ENCODE measurements at places on chromosomes 6 and 20. TPM values are rescaled to one million over a fixed set of nuclear protein-coding genes. Genes with fewer than 3 reads are reported as not detected.

Gene PTCHD4
- 4.0 TPM for polyA plus RNA-seq

Gene SIRPG
- polyA plus RNA-seq, result not detected

Gene DEFB115
- polyA plus RNA-seq, result not detected

Gene PTPN1
- polyA plus RNA-seq, result 23.6 TPM

Gene EPPIN
- polyA plus RNA-seq, result not detected

Gene RNF182
- polyA plus RNA-seq, result 8.0 TPM

Gene PABPC1L
- 251 TPM for polyA plus RNA-seq

Gene SRSF12
- 1.1 TPM for polyA plus RNA-seq

Gene RAET1E
- polyA plus RNA-seq, result 0.15 TPM

DNA sequence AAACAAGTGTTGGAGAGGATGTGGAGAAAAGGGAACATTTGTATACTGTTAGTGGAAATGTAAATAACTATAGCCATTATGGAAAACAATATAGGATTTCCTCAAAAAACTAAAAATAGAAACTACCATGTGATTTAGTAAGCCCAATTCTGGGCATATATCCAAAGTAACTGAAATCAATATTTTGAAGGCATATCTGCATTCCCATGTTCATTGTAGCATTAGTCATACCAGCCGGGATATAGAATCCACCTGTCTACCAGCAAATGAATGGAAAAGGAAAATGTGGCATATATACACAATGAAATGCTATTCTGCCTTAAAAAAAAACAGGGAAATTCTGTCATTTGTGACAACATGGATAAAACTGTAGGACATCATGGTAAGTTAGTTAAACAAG, 15.3 kb upstream of the C6orf58 start:
- DNase-seq, result no peak

DNA sequence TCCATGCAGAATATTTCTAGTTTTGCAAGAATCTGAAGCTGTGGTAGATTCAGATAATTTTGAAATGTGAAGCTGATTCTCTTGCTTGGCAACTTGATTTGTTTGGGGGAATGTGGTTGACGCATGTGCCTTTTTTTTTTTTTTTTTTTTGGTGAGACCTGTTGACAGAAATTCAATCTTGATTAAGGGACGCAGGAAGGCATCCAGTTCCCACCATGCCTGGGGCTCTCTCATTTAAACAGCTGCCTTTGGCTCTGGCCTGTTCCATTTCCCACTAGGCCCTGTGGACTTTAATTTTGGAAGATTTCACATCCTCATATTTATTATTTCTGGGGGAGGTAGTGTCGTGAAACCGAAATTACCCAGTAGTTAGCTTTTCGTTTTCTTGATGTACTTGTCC, 8.6 kb downstream of the TPX2 start:
- DNase-seq, result peak; percentile 49

DNA sequence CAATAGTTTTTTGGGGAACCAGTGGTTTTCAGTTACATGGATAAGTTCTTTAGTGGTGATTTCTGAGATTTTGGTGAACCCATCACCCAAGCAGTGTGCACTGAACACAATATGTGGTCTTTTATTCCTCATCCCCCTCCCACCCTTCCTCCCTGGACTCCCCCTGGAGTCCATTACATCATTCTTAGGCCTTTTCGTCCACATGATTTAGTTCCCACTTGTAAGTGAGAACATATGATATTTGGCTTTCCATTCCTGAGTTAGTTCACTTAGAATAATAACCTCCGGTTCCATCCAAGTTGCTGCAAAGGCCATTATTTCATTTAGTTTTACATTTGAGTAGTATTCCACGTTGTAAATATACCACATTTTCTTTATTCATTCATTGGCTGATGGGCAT, 28.3 kb downstream of the RPP40 start:
- no peak for DNase-seq

DNA sequence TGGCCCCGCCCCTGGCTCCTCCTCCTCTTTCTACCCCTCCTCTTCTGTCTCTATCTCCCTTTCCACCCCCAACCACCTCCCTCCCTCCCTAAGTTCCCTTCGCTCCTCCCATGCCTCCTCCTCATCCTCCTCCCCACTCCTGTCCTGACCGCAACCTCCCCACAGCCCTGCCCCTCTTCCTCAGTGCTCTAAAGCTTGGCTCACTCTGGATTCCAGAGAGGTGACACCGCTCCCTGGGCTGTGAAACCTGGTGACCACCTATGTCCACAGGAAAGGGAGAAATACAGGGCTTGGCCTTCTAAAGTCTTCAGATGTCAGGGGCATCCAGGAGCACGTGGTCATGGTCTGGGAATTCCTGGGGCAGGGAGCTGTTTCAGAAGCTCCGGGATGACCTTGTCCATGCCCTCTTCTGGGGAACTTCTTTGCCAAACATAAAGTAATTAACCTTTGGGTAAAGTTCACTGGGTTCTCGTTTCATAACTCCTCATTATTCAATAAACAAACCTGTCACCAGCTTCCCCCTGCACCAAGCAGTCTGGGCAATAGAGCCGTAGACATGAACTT, 345 bp upstream of the CST5 start:
- DNase-seq, result no peak

DNA sequence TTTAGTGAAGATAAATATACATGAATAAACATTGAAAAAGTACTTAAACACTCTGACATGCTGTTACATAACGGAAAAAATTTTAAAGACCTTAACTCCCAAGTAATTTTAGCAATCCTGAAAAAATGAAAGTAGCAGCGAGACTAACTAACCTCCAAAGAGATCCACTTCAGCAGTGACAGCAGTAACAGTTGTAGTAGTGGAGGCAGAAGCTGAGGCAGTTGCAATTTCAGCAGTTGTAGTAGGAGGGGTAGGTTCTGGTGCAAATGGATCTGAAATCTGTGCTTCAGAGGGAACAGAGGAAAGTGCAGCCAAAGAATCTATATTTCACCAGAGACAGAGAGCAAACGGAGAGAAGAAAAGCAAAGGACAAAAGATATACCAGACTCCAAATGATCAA, 88.8 kb downstream of the PRSS35 start:
- DNase-seq, result no peak

DNA sequence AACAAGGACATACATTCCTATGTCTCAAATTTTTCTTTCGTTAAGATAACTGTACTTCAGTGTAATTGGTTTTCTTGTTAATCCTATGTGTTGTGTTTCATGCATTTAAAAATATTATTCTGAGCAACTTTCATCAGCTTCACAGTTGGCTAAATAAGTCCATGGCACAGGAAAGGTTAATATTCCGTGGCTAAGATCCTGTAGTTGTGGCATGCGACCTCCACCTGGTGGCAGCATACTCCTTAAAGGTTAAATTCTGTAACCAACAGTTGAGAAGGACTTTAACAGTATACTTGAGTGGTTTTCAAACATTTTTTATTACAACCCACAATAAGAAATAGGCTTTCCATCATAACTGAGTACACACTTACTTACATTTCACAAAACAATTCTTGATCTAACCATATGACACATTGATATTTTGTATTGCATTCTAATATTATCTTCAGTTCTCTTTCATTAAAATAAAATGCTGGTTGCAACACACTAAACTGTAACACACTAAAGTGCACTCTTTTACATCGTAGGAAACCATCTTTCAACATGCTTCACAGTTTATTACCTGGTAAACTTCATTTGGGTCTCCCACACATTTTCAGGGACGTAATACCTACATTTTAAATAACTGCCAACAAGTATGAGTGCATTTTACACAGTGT, 118.3 kb downstream of the SLX4IP start:
- DNase-seq, result peak; percentile 49

DNA sequence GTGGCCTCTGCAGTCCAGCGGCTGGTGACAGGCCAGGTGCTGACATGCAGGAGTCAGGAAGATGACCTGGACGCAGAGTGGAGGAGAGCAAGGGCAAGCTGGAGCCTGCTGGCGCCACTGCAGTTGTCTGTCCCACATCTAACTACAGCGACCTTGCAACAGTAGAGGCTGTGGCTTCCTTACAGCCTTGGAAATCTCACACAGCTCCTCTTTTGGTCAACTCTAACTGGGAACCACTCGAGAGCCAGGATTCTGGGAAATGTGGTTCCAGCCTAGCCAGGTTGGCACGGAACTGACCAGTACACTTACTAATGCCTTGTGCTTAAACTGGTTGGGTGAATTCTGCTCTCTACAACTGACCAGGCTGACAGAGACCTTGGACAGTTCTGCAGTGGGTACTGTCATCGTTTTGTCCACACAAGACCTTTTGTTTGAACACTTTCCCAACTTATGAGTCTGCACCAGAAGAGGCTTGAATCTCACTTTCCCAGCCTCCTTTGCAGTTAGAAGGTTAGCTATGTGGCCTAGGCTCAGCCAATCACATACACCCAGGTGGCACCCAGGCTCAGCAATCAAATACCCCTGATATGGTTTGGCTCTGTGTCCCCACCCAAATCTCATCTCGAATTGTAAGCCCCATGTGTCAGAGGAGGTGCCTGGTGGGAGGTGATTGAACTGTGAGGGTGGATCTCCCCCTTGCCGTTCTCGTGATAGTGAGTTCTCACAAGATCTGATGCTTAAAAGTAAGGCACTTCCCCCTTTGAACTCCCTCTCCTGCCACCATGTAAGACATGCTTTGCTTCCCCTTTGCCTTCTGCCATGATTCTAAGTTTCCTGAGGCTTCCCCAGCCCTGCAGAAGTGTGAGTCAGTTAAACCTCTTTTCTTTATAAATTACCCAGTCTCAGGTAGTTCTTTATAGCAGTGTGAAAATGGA, 153.5 kb downstream of the ZMYND8 start:
- no peak for DNase-seq

- DNase-seq, result no peak
Measured at GRCh38 chr6:113600551-113601339, 256.4 kb upstream of the MARCKS start.

DNA sequence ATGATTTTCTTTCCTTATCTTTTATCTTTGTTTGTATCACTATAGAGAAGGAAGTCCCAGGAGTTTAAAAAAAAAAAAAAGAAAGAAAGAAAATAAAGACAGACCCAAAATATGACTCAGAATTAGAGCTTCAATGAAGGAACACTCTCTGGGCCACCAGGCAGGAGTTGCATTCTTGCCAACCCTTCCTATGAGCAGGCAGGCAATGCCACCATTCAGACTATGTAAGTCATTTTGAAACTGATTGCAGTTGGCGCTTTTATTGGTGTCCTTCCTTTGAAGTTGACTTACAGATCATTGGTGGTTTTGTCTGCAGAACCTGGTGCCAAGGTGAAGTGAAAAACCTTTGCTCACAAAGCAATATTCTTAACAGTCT, 50.3 kb downstream of the MYB start:
- no peak for DNase-seq

DNA sequence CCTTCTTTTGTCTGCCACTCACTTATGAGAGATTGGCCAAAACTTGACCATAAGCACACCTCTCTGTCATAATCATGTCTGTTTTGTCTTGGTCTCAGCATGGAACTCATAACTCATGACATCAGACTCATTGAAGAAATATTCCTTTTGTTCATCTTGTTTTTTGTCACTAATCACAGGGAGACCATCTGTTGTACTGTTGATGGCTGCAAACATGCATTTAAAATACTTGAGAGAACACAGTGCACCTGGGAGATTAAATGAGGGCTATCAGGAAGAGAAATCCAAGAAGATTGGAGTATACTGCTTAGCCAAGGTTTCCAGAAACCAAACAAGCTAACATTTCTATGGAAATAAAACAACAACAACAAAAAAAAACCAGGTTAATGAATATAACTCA, 689.7 kb downstream of the EPM2A start:
- DNase-seq, result no peak

DNA sequence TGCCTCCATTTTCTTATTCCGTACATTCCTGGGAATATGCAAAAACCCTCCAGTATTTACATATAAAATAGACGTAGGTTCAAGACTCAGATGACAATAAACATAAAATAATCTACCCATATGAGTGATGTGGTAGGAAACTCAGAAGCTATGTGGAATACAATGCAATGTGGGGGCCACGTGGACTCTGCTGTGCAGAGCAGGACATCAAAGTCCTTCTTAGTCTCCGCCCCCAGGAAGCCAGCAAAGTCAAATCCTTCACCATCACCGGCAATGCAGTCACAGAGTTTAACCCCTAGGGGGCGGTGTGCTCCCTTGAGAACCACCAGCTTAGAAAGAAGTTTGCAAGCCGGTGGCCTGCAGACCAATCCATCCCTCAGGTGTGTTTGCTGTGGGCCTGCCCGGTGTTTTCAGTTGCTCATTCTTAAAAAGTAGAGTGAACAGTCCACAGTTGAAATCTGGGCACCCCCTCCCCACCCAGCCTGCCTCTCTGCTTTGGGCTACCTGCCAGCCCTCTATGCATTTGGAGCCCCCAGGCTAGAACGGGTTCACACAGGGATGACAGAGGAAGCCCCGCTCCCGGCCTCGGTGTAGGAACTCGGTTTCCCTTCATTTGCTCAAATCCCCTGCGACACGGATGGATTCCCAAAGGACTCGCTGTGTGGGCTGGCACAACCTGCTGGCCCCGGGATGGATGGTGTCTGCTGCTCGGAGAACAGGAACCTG, 59.9 kb downstream of the SULF2 start:
- DNase-seq, result peak; percentile 81

GRCh38 chr6:1392813-1393640, 3.7 kb downstream of the FOXF2 start:
- DNase-seq, result no peak

DNA sequence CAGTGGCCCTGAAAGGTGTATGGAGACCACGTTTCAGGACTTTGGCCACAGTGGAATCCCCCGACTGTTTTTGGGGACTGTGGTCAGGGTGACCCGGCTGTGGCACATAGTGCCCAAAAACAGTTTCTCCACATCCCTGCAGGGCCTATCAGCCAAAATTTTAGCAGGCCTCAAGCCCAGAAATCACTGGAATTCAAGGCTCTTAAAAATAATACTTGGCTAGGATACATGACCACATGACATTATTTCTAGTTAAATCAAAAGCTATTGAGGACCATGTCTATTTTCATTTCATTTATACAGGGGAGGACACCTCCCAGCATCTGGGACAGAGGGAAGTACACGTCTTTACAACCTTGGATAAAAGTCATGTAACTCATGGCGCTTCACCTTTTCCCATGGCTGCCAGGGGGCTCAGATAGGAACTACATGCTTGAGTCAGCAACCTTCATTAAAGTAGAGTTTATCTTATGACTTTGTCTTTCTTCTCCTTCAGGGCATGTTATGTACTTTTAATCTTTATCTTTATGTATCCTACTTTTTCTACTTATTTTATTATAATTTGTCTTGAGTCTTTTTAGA, 70.8 kb upstream of the CD93 start:
- no peak for DNase-seq

DNA sequence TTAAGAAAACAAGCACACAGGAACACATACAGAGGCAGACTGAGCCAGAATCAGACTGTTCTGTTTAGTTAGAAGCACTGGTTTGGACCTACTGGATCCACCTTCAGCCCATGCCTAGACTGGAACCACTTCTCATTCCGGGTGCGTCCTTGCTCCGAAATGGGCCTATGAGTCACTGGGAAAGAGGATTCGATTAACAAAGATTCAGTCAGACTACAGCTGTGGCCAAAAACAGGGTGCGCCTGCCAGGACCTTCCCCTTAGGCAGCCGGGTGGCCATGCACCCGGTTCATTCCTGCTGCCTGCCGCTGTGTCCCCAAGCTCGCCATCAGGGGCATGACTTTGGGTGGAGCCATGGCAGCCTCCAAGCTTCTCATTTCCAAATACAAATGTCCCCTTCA, 14.5 kb upstream of the KCNK5 start:
- no peak for DNase-seq

- DNase-seq, result no peak
Measured at GRCh38 chr6:107033126-107033525, 5.1 kb downstream of the MTRES1 start.

- DNase-seq, result no peak
Measured at GRCh38 chr20:916125-916799, at the start of gene ANGPT4. Gene ANGPT4 (minus strand): TSS chr20:916334. CDS start chr20:916214, 120 bp downstream.

- no peak for DNase-seq
Measured at GRCh38 chr6:147999001-147999540, 343.6 kb upstream of the SASH1 start.

Data from SK-N-SH (cell line).